ENCODE measurements at places on chromosomes 4 and X. TPM values are rescaled to one million over a fixed set of nuclear protein-coding genes. Genes with fewer than 3 reads are reported as not detected.

HSFX2 gene
- total RNA-seq = not detected

CENPVL2 gene
- not detected for total RNA-seq

CFAP47 gene
- total RNA-seq = not detected

NWD2 gene
- 0.05 TPM for total RNA-seq

PDLIM3 gene
- total RNA-seq = 447 TPM

Measured in posterior vena cava (tissue), 2 donors.